ENCODE measurements at places on chromosomes 5 and 9.

- no peak for DNase-seq
These were observed 80.1 kb downstream of the FBXW11 start for GRCh38 chr5:171926311-171926710.

- no peak for DNase-seq
These were observed 877.9 kb upstream of the WWC1 start for GRCh38 chr5:167413506-167413905.

DNA sequence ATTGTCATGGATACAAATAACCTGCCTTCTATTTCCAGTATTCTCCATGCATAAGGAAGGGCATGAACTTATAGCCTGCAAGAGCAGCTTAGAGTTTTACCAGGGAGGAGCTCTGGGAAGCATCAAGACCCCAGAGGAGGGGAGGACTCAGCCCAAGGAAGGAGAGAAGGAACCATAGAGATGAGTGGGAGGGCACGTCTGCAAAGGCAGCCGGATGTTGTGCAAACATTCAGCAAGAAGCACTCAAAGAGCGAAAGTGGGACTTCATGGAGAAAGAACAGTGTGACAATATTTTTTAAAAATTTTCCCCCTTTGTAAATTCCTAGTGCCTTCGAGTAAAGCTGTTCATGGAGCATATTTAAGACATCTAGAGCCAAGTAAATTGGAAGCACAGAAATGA lies 270.1 kb upstream of the PTGER4 start:
- no peak for DNase-seq

DNA sequence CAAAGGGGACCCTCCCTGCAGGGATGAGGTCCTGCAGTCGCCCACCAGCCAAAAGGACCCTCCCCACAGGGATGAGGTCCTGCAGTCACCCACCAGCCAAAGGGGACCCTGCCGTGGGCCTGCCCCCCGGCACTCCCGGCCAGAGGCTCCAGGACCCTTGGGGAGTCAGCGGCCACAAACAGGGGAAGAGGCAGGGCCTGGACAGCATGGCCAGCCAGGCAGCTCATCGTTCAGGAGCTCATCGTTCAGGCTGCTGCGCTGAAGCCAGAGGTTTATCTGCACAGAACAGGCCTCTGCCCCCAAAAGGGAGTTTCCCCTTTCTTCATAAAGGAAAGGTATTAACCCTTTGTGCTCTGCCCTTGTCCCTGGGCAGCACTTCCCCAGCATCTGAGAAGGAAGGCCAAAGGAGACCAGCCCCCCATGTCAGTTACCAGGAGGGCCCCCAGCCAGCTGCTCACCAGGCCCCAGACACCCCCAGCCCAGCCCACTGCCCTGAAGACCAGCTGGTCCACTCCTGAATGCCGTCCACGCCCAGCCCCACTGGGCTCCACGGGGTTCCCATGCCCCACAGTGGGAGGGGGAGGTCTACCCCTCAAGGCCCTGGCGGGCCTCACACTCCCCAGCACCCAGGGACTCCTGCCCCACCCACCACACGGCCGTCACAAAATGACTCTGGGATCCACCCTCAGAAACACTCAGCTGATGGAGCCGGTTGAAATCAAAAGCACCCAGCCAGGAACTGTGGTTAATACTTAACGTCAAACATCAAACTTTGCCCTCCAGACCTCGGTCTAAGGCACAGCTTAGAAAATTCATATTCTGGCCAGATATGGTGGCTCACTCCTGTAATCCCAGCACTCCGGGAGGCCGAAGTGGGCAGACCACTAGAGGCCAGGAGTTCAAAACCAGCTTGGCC lies 6.3 kb downstream of the SLC12A7 start:
- no peak for DNase-seq

DNA sequence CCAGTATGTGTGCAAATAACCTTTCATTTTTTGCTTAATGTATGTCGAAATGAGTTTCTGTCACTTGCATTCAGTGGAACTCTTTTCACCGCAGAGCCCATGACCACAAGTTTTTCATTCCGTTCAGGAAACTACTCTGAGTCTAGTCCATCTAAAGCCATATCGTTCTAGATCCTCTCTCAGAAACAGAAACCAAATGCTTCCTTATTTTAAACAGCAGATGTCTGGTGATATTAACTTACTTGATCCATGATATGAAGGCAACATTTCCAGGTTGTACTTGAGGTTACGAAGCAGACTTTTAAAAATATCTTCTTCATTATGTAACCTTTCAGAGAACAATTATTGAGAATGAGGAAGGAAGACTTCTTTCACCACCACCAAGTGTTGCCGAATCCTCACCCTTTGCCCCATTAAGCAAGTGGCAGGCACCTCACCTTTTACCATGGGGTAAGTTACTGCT lies 72.4 kb upstream of the GNAQ start:
- DNase-seq = no peak

DNA sequence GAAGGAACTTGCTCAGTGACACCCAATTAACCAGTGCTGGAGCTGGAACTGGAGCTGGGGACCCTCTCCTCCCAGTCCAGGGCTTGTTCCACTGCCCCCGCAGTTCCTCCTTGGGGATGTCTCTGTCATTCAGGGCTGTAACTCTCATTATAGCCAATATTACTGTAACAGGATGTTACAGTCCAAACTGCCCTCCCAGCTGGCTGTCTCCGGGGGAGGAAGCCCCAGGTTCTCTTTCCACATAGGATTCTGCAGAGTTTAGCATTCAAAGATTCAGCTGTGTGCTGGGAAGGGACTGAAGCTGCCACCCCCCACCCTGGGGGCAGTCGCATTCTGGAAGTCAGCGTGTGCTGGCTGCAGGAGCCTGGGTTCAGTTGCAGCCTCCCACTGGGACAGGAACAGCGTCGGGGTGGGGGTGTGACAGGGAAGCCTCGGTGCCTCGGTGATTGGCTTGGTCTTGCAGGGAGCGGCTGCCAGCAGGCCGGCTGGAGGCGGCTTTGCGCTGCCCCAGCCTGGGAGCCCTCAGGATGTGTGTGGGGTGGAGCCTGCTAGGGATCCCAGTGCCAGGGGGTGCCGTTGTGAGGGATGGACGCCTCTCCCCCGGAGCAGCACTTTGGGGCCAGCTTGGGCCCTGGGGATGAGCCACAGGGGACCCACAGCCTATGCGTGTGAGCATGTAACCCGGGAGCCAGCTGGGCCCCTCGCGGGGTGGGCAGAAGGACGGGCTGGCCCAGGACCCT lies 101.1 kb downstream of the RGS3 start:
- DNase-seq = no peak

GRCh38 chr9:34070606-34071324 lies 22.1 kb upstream of the UBAP2 start:
- no peak for DNase-seq
